ENCODE measurements at places on chromosomes 4 and X.

- H3K27me3 ChIP-seq: no peaks in the 10 kb centered on the region
- no peak overlapping the region for H3K27ac ChIP-seq
- DNase-seq: no peak
- no peak overlapping the region for H3K4me3 ChIP-seq
- peaks cover 15% of the 10 kb centered on the region for H3K4me1 ChIP-seq
Measured at GRCh38 chrX:44974451-44974850, 101.5 kb downstream of the KDM6A start.

DNA sequence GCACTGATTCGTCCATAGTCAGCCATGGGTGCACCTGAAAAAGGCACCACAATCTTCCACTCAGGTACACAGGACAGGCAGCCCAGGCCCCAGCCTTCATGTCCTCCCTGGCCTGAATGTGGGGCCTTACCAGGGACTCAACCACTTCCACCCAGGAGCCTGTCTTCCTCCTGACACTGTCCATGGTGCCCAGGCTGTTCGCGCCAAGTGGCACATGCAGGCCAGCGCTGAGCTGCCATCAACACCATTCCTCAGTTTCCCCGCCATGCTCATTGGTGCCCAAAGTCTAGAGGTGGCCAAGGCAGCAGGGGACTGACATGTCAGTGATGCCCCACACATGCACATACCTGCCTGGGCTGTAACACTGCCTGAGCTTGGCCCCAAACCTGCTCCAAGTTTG is 322.2 kb upstream of the POU3F4 start:
- no peak for DNase-seq
- no peaks in the 10 kb centered on the region for H3K4me1 ChIP-seq
- no peak overlapping the region for H3K27ac ChIP-seq
- no peak overlapping the region for H3K4me3 ChIP-seq

DNA sequence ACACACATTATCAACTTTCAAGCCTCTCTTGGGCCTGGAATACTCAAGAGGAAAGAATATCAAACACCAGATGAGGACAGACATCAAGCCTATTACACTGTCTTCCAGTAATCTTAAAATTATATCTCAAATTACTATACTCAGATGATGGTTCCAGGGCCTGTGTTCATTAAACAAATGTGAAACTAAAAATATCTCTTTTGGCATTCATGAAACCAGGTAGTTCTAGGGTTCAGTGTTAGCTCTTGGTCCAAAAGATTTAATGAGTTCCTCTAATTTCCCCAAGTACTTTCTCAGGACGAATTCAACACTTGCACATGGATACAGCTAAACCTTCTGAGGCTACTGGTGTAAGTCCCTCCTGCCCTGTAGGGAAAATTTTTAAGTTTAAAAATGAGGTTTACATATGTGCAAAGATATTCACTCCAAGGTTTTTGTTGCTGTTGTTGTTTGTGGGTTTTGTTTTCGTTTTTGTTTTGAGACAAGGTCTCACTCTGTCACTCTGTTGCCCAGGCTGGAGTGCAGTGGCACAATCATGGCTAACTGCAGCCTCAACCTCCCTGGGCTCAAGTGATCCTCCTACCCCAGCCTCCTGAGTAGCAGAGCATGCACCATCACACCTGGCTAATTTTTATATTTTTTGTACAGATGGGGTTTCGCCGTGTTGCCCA is 79.4 kb downstream of the USP46 start:
- H3K27ac ChIP-seq: no peak overlapping the region
- peaks cover 2% of the 10 kb centered on the region for H3K4me1 ChIP-seq
- H3K27me3 ChIP-seq: peaks cover 6% of the 10 kb centered on the region
- H3K4me3 ChIP-seq: no peak overlapping the region
- H3K36me3 ChIP-seq: no peaks in the 10 kb centered on the region

GRCh38 chr4:44842531-44842930 is 116.2 kb upstream of the GNPDA2 start:
- H3K36me3 ChIP-seq: no peaks in the 10 kb centered on the region
- peaks cover 3% of the 10 kb centered on the region for H3K4me1 ChIP-seq
- no peak overlapping the region for H3K27ac ChIP-seq
- no peaks in the 10 kb centered on the region for H3K27me3 ChIP-seq

DNA sequence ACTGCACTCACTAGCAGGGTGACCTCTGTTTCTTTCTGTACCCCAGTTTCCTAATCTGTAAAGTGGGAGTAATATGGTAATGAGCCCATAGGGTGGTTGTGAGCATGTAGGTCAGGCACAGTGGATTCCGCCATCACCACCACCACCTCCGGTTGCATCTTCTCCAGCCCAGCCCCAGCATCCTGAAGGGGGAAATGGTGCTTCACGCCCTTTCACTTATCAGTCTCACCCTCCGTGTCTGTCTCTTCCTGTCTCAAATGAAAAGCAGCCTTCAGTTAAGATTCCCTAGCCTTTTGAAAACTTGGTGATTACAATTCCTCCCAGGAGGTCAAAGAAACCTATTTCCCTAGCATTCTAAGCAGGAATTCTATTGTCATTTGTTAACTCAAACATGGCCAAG is 16.9 kb upstream of the XPNPEP2 start:
- H3K27me3 ChIP-seq: no peaks in the 10 kb centered on the region
- H3K4me3 ChIP-seq: no peak overlapping the region
- H3K27ac ChIP-seq: peak overlapping the region; percentile 41
- H3K36me3 ChIP-seq: no peaks in the 10 kb centered on the region
- peaks cover 29% of the 10 kb centered on the region for H3K4me1 ChIP-seq

DNA sequence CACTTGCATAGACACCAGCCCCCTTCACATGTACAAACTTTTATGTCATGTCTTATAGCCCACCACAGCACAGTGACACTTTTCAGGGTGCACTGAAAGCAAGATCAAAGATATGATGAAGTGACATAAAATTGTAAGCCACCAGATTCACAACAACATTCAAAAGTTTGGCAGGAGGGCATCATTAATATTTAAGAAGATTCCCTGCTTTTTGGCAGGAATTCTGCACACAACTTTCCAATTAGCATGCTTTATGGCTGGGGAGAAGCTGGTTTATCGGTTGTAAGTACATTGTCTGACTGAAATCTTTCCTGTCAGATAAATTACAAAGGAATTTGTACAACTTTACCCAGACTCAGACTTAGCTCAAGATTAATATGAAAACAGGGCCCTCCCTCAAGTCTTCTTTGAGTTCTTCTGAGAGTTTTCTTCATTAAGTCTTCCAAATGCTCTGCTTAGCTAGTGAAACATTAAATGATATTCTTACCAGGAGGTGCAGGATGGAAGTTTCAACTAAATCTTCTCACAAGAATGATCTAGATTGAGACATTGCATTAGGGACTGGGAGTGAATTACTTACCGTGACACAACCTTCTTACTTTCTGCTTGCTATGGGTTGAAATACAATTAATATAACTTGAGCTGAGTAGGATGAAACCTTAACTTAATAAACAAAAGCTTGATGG is 523.8 kb downstream of the PPARGC1A start:
- no peaks in the 10 kb centered on the region for H3K4me1 ChIP-seq
- no peak overlapping the region for H3K4me3 ChIP-seq
- no peak for DNase-seq
- H3K27ac ChIP-seq: no peak overlapping the region
- H3K36me3 ChIP-seq: no peaks in the 10 kb centered on the region
- no peaks in the 10 kb centered on the region for H3K27me3 ChIP-seq

DNA sequence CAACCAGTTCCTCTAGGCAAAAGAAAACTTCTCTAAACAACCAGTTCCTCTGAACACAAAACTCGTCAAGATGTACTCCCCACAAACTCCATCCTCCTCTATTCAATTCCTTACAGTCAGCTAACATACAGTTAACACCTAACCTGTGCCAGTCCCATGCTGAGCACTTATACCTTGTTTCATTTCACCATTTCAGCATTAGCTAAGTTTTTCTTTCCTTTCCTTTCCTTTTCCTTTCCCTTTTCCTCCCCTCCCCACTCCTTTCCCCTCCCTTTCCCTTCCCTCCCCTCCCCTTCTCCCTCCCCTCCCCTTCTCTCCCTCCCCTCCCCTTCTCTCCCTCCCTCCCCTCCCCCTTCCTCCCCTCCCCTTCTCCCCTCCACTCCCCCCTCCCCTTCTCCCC is 13.1 kb downstream of the HERC6 start:
- H3K36me3 ChIP-seq: peaks cover 10% of the 10 kb centered on the region
- no peaks in the 10 kb centered on the region for H3K27me3 ChIP-seq
- no peak for DNase-seq
- H3K4me3 ChIP-seq: no peak overlapping the region

DNA sequence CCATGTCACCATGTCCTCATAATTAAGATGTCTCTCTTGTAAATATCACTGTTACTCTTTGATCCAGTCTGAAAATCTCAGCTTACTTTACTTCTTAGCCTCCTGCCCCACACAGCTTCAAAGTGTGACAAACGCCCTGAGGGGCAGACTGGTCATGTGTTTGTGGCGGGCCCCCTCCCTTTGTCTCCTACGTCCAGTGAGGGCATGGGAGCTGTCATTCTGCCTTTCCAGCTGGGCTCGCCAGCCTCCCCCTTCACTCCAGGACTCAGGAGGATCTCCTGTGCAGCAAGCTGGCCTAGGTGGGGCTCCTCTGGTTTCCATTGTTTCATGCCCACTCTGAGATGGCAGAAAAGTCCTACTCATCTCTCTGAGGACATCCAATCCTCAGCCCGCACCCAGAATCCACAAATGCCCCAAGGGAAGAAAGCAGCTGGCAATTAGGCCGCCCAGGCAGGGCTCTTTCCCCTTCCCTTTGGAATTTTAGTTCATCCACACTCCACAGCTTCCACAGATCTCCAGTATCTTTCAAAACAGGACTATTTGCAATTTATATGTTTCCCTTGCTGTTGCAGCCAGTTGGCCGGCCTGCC is 86.4 kb upstream of the C4orf50 start:
- H3K27ac ChIP-seq: no peak overlapping the region
- H3K36me3 ChIP-seq: peaks cover 2% of the 10 kb centered on the region
- DNase-seq: no peak
- no peaks in the 10 kb centered on the region for H3K4me1 ChIP-seq

GRCh38 chr4:125043486-125043885 is 271.3 kb upstream of the FAT4 start:
- no peaks in the 10 kb centered on the region for H3K4me1 ChIP-seq
- H3K27me3 ChIP-seq: no peaks in the 10 kb centered on the region
- no peaks in the 10 kb centered on the region for H3K36me3 ChIP-seq
- no peak overlapping the region for H3K4me3 ChIP-seq
- DNase-seq: no peak

- H3K27ac ChIP-seq: no peak overlapping the region
- H3K4me1 ChIP-seq: no peaks in the 10 kb centered on the region
- no peaks in the 10 kb centered on the region for H3K36me3 ChIP-seq
- no peak for DNase-seq
- peaks cover 6% of the 10 kb centered on the region for H3K27me3 ChIP-seq
Measured at GRCh38 chr4:144627663-144628076, 18.3 kb upstream of the HHIP start.

All from T-helper 17 cell (primary cell).